ENCODE measurements at places on chromosomes 7 and 10. TPM values are rescaled to one million over a fixed set of nuclear protein-coding genes. Genes with fewer than 3 reads are reported as not detected.

The TPK1 gene
- total RNA-seq = 16.1 TPM

The AZGP1 gene
- 18.7 TPM for total RNA-seq

The PRXL2A gene
- 58.3 TPM for total RNA-seq

The DPYSL4 gene
- 10.5 TPM for total RNA-seq

The COL28A1 gene
- total RNA-seq = 4.8 TPM

The MBLAC1 gene
- 4.8 TPM for total RNA-seq

The SGCE gene
- 112 TPM for total RNA-seq

The TMEM229A gene
- total RNA-seq = 0.06 TPM

The MRLN gene
- 26.3 TPM for total RNA-seq

The CYP26C1 gene
- not detected for total RNA-seq

The HHEX gene
- 5.3 TPM for total RNA-seq
